Esophagus squamous epithelium (tissue), 5 donors: ENCODE measurements at places on chromosomes 3 and 15.

GRCh38 chr3:24303057-24303754 lies 191.4 kb downstream of the THRB start:
- no peak for DNase-seq

DNA sequence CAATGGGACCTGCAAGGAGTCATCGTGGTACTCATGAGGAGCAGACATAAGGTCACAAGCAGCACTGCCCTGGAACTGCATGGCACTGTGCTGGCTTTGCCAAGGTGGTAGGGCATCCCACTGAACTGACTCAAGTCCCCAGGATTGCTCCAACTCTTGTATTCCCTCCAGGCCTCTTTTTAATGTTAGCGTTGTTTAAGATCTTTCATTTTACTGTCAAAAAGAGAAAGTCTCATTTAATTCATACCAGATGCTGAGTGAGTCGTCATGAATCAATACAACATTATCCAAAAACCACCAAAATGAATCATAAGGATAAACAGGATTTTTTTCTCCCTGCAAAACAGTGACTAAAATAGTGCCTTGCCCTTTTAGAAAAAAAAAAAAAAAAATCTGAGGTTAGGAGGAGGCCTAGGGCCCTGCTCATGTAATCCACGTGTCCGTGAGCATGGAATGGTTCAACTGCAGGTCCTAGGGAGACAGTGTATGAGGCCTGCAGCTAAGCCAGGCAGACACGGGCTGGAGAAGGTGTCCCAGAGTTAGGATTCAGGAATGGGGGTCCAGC lies 36.7 kb upstream of the BLM start:
- DNase-seq: no peak

GRCh38 chr15:58037723-58038301 lies 27.7 kb downstream of the ALDH1A2 start:
- no peak for DNase-seq

DNA sequence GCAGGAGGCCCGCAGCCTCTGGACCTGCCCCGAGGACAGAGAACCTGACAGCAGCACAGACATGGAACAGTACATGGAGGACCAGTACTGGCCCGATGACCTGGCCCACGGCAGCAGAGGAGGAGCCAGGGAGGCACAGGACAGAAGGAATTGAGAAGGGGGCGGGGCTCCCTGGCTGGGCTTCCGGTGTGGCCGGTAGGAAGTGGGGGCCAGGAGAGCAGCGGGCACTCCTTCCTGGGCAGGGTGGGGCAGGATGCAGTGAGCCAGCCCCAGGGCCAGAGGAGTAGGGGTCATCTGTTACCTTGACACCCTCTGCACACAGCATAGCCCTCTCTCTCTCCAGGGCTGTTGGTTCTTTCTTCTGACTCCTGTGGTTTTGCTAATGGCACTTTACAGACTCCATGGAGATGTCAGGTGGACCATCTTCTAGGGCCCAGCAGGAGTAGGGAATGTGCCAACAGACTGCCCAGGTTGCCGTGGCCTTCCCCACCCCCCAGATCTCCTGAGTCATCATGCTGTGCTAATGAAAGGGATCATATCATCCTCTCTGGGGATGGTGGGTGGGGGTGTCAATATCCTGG lies 8.6 kb upstream of the ISG20 start:
- no peak for DNase-seq

DNA sequence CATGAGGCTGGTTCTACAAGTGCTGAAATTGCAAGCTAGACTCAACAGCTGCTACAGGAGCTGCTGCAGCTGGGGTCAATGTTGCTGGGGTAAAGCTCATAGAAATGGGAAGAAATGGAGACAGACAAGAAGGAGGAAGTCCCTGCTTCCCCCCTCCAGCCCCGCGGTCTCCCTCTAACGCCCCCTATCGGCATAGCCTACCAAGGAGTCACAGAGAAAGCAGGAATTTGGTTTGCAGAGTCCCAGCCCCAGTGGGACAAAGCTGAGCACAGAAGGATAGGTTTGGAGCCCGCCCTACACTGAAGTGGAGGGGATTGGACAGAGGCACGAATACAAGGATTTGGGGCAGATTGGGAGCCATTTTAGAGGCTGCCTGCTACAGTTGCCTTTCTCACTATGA lies 176.9 kb upstream of the ANKRD28 start:
- no peak for DNase-seq

GRCh38 chr15:93036951-93037819 lies 51.8 kb downstream of the RGMA start:
- DNase-seq: no peak

DNA sequence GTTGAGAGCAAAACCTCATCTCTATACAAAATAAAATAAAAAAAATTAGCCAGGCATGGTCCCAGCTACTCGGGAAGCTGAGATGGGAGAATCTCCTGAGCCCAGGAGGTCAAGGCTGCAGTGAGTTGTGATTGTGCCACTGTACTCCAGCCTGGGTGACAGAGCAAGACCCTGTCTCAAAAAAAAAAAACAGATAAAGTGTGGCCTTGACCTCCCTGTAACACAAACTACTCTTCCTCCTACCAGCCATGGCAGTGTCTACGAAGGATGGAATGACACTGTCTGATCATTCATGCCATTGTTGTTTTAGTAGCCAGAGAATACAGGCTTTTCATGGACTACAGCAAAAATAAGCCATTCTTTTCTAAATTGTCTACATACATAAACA lies 117.1 kb upstream of the IQSEC1 start:
- no peak for DNase-seq

DNA sequence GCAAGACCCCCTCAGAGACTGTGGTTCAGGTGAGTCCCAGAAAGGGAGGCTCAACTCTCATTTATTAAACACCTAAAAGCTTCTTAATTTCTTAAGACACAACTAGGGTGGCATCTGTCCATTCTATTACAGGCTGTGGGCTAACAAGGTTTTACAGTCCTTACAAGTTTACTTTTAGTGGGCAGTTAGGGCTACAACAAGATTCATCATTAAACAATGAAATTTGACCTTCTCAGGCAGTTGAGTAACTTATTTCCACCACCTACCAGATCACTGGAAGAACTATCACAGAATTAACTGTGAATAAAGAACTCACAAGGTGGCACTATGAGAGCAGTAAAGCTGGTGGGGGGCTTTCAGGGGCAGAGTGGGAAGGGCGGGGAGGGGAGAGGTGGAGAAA lies 132.6 kb downstream of the PLD1 start:
- no peak for DNase-seq

DNA sequence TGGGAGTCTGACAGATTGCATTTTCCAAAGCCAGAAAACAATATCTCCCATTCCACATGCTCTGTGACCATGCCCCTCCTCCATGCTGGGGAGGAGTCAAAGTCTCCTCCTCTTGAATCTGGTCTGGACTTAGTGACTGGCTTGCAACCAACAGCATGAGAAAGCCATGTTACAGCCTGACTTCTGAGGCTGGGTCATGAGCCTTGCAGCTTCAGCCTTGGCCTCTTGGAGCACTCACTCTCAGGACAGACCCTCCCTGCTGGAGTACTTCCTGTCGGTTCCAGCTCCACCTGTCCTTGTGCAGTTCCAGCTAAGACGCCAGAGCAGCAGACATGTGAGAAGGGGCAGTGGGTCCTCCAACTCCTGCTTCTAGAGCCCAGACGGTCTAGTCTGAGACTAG lies 49.7 kb upstream of the RBSN start:
- no peak for DNase-seq

DNA sequence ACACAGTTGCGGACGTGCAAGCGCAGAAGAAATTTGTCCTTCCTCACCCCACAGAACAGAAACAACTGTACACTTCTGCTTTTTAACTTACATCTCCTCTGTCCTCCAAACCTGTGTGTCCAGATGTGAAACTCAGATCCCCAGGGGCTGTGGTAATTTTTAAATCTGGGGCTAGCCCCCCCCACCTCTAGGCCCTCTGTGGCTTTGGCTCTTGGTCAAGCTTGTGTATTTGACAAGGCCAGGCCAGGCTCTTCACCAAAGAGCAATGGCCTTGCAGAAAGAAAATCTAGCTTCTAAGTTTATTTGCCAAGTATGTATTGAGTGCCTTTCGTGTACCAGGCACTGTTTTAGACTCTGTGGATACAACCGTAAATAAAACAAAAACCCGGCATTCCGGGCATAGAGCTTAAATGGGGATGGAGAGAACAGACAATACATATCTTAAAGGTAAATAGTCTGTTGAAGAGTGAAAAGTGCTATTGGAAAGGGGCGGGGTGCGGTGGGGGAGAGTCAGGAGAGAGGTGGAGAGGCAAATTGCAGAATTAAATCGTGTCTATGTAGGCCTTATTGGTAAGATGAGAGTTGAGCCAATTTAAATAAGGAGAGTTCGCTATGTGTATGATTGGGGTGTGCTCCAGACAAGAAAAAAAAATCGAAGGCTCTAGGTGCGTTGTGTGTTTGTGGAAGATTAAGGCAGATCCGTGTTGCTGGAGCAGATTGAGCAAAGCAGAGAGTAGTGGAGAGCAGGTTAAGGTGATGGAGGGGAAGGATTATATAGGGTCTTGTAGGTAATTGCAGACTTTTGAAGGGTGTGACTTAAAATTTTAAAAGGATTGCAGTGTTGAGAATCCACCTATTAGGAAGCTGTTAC lies 781 bp upstream of the DPH6 start:
- no peak for DNase-seq

DNA sequence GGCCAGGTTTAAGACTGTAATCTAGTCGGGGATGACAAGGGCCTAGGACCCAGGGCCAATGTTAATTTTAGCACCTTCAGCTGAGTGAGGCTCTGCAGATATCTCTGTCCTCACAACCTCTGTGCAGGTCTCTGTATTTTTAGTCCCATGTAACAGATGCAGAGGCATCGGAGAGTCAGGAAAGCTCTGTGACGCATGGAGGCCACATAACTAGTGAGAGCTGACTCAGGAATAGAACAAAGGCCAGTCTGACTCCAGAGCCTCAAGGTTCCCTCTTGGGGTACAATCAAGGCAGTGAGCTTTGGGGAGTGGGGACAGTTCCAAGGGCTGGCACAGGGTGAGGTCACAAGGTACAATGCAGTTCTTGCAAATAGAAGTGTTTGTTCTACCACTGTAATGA lies 31.0 kb downstream of the FSTL1 start:
- DNase-seq: no peak

- no peak for DNase-seq
Measured at GRCh38 chr3:8489278-8489792, 12.3 kb upstream of the LMCD1 start.

DNA sequence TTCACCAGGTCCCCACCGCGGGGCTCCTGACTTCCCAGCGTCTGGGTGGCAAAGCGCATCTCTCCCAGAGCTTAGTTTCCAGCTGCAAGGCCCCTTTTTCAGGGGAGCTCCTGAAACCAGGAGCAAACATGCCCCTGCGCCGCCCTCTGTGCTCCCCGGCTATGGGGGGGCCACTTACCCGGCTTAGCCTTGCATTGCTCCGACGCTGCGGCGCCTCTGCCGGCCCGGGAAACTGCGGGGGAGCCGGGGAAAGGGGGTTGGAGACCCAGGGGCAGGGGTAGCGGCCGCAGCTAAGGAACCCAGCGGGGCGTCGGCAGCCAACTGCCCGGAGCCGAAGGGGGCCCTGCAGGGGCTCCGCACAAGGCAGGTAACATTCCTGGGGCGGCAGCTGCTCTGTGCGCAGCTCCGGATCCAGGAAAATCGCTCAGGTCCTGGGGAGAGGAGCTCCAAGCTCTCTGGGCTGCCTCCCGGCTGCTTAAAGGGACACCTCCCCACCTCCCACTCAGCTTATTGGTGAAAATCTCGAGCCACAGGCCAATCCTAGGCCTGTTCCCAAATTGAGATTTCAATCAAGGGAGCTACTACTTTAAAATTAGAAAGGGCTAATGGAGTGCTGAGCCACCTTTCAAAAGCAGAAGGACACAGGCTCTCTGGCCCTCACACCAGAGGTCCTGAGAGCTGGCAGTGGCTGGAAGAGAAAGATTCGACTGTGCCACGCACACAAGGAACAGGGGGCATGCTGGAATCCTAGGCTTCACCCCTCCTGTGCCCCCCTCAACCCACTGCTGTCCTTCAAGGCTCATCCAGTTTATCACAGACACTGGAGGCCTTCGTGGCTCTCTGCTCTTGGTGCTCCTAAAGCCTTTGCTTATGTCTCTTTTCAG lies 42.7 kb upstream of the PRICKLE2 start:
- DNase-seq: no peak

GRCh38 chr15:36844534-36844998 lies 255.8 kb downstream of the MEIS2 start:
- DNase-seq: no peak

- DNase-seq: no peak
Measured at GRCh38 chr3:10391391-10391790, 70.5 kb upstream of the SEC13 start.

- no peak for DNase-seq
Measured at GRCh38 chr3:179528772-179529171, 34.0 kb upstream of the ACTL6A start.

DNA sequence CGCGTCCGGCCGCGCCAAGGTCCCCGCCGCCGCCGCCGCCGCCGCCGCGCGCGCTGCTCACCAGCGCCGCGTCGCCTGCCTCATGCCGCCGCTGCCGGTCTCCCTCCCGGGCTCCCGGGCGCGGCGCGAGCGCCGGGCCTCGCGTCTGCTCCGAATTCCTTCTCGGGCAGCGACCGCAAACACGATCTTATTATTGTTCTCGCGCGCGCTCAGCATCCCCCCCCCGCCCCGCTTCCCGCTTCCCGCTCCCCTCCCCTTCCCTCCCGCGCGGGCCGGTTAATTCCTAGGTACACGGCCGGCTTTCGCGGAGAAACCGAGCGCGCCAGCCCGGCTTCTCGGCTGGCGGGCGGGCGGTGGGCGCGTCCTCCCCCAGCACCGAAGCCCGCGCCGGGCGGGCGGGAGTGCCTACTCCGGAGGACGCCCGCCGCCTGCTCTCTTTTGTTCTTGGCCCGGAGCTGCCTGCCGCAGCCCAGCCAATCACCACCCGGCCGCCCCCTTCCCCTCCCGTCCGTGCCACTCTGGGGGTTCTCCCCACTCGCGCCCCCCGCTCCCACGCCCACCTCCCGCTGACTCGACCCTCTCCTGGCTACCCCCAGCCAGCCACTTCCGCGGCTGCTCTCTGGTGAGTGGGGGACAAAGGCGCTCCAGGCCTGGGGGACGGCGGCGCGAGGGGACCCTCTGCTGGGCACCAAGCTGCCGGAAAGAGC lies at the start of gene HDGFL3:
Gene HDGFL3 (minus strand): TSS at position 164 of the 707 bp plus-strand sequence. CDS start 409 bp downstream, outside the sequence.
- DNase-seq: no peak

DNA sequence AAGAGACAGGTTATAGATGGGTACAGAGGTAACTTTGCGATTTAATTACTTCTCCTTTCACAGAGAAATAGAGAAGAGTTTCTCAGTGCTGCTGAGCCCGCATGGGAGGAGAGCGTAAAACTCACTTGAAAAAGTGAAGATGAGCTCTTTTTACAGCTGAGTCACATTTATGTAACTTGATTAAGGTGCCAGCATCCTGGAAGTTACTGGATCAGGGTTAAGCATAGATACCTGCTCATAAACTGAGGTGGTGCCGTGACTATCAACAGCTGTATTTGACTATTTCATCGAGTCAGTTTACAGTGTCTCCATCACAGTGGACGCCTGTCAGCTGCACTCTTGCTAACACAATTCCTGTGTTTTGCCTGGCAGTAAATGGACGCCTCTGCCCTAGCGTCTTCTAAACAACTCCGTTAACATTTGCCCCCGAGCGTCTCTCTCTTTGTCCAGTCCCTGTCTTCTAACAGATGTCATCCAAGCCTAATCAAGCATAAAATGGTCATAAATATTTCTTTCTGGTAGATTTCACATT lies 414.6 kb downstream of the FOXP1 start:
- no peak for DNase-seq

GRCh38 chr3:195849322-195850074 lies 37.8 kb upstream of the MUC4 start:
- no peak for DNase-seq

- no peak for DNase-seq
Measured at GRCh38 chr3:152071924-152072323, 196.8 kb upstream of the MBNL1 start.

- DNase-seq: no peak
Measured at GRCh38 chr3:100254168-100254777, 6.5 kb upstream of the TBC1D23 start.

GRCh38 chr3:99663977-99664376 lies 25.6 kb downstream of the COL8A1 start:
- no peak for DNase-seq
